ENCODE measurements at places on chromosomes 7 and 10. TPM values are rescaled to one million over a fixed set of nuclear protein-coding genes. Genes with fewer than 3 reads are reported as not detected.

CALN1 gene
- total RNA-seq = not detected

SPDYE6 gene
- not detected for total RNA-seq

STEAP4 gene
- 0.99 TPM for total RNA-seq

HOXA13 gene
- total RNA-seq = not detected

PAPSS2 gene
- 102 TPM for total RNA-seq

OR2A7 gene
- total RNA-seq = 0.50 TPM

IDI2 gene
- not detected for total RNA-seq

PRR15 gene
- not detected for total RNA-seq

- DNase-seq = no peak
These were observed 931.1 kb downstream of the CNTNAP2 start for GRCh38 chr7:147047696-147048095.

GRCh38 chr10:12597788-12598765, 248.7 kb downstream of the CAMK1D start:
- DNase-seq = no peak

- no peak for DNase-seq
These were observed 175.9 kb downstream of the EVX1 start for GRCh38 chr7:27418541-27418940.

GRCh38 chr7:28685242-28685643, 272.9 kb downstream of the TRIL start:
- no peak for DNase-seq

DNA sequence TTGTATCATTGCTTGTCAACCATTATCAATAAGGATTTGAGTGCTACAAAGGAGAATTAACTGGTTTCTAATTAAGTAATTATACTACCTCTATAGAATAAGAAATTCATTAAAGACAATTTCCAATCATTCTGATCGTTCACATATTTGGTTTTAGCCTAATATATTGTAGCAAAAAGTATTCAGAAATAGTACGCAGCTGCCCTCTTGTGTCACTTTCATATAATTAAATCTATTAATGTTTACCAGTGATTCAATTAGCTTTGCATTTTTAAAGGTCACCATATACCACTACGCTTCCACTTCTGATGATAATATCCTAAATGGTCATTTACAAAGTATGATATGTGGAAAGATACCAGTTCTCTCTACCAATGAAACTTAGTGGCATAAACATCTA, 128.3 kb downstream of the NEBL start:
- peak; percentile 66 for DNase-seq

DNA sequence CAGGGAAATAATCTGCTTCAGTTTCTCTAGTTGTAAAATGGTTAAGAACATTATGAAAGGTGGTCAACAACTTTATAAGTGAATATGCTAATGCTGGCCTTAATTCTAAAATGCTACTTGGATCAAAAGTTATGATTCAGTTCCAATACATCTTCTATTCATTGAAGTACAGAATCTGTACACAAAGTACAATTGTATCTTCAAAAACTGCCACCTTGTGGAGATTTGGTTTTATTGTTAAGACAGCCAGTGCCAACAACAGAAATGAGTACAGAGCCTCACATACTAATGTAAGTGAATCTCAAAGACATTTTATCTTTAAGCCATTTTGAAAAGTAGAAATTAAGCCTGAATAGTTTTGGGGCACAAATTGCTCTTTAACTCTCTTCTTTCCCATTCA, 194.0 kb downstream of the CFTR start:
- DNase-seq = peak; percentile 47

GRCh38 chr10:118403967-118404366, 61.8 kb upstream of the FAM204A start:
- no peak for DNase-seq

- no peak for DNase-seq
These were observed 16.4 kb upstream of the RNF148 start for GRCh38 chr7:122719010-122719578.

DNA sequence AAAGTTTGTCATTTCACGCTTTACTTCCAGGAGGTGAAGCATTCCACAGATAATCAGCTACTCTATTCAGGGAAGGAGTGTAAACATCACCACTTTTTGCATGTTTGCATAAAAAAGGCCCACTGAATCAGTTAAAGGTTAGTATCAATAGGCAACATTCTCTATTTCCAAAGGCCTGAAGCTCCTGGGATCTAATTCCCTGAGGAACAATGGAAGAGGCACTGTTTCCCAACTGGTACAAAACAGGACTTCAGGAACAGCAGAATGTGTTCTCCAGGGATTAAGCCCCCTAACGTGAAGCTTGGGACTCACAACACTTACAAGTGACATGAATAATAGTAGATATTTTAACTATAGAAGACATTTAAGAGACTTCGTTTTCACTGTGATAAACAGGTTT, 6.1 kb downstream of the LRRN3 start:
- DNase-seq = no peak

DNA sequence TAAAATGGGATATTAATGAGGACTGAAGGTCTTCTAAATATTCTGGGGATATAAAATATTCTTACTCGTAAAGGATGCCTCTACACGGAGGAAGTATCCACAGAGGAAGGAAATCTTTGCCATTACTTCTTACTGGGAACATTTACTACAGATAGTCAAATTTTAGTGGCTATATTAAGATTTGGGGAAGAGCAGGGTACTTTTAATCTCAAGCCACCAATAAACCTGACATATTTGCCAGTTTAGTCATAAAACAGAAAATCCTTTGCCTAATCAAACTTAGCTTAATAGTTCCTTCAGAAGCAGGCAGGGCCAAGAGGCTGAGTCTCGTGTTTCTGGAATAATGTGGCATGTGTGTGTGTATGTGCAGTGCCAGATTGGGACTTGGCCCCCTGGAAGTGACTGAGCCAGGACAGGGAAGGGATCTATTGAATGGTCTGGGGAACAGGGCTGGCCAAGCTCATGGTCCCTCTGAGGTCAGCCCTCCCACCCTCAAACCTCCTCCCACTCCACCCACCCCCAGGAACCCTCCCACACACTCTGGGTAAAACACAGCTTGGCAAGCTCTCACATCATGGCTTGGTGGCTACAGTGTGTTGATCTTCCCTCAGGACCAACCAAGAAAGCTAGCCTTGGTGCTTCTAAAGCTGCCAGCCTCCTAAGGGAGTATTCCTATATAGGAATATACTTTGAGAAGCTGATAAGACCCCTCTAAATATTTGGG, 1.6 kb upstream of the PIK3CG start:
- DNase-seq = no peak

- no peak for DNase-seq
These were observed 62.2 kb downstream of the POLL start for GRCh38 chr10:101525848-101526247.

DNA sequence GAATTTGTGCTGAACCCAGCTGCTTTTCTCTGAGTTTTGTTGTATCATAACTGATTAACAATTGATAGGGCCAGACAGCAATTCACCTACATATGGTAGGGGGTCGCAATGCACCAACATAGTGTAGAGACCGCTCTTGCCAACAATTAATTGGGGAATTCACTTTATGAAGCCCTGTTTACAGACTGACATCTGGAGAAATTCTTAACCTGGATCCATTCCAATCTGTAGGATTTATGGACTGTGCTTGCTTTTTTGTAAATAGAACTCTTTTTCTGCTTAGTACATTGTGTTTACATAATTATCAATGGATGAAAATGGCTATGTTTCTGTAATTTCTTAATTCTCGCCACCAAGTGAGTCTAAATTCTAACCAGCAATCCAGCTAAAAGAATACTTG, 311.7 kb upstream of the BMPER start:
- peak; percentile 62 for DNase-seq

GRCh38 chr10:22765660-22766547, 51.5 kb upstream of the PIP4K2A start:
- no peak for DNase-seq

- no peak for DNase-seq
These were observed 5.7 kb downstream of the SKAP2 start for GRCh38 chr7:26858735-26859134.

GRCh38 chr7:37040330-37040729, 316.0 kb upstream of the AOAH start:
- DNase-seq = no peak

GRCh38 chr7:97422046-97422445, 304.5 kb downstream of the SDHAF3 start:
- no peak for DNase-seq

DNA sequence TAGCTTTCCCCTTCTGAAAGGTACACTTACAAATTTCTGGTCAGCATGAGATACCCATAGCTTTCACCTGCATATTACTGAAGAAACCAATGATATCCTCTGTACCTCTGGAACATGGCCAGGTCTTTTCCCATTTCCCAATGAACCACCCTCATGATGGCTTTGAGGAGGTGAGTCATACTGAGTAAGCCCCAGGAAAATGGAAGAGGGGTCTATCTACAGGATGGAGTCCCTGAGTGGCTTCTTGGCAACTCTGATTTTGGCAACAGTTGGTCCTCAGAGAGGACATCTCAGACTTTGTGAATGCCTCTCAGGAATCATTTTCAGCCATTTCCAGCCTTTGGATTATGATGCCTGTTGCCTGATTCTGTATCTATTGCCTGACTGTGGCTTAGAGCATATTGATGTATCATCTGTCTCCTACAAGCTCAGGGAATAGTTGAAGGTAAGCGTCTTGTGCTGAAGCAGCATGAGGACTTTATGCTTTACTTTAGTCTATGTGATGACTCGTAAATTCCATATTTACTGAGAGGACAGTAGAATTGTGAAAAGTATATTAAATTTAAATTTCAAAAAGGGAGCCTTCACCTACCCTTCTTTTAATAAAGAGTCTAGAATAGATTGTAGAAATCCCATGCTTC, 84.7 kb upstream of the DKK1 start:
- DNase-seq = peak; percentile 39

DNA sequence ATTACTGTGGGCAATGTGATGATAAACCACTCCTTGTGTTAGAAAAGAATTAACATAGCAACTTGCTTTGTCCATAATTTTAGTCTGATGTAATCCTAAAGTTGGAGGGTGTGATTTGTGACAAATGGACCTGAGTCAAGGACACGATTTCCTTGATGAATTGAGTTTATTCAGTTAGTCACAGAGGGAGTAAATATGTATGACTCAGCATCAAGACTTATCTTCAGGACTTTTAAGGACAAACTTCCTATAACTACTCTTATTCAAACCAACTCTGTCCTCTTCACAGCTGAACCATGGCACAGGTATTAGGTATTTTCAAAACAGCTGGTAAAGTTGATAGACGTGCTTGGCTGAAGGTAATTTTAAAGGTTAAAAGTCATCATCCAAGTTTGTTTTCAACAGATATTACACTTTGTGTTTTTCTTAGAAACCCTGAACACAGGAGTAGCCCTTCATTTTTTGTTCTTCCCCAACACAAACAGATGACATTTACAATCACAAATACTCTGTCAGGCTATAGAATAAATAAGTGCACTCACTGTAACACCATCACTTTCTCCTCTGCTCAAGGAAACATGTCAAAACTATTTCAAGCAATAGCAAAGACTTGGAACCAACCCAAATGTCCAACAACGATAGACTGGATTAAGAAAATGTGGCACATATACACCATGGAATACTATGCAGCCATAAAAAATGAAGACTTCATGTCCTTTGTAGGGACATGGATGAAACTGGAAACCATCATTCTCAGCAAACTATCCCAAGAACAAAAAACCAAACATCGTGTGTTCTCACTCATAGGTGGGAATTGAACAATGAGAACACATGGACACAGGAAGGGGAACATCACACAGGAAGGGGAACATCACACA, 54.5 kb downstream of the COA1 start:
- peak; percentile 99 for DNase-seq

DNA sequence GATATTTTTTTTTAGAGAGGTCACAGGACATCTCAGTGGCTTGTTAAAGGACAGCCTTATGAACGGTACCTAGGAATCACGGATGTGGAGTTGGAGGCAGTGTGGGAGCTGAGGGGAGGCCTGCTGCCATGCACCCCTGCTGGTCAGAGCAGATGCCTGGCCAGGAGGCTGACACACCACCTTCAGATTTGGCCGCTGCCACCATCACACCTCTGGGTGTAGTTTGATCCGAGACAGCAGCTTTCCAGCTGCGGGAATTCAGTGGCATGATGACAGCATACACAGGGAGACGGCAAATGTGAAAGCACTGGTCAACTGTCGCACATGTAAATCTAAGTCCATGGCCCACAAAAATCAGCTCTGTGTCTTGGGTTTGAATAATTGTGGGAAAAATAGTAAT, 285.4 kb downstream of the ADARB2 start:
- no peak for DNase-seq

GRCh38 chr10:92727550-92727949, 37.8 kb downstream of the HHEX start:
- DNase-seq = no peak

DNA sequence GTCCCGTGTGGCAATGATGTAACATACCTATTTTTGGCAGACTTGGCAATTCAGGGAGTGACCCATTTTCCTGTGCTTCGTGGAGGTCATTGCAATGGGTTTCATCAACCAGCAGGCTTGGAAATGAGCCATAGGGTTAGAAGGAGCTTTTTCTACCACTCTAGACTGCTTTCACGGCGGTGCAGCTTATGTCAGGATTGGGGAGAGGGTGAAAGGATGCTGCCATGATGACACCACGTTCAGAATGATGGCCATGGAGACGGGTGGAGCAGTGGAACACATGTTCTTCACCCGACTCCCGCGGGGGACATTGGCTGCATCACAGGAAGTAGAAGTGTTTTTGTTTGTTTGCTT, 220.2 kb downstream of the EMX2 start:
- DNase-seq = peak; percentile 3

DNA sequence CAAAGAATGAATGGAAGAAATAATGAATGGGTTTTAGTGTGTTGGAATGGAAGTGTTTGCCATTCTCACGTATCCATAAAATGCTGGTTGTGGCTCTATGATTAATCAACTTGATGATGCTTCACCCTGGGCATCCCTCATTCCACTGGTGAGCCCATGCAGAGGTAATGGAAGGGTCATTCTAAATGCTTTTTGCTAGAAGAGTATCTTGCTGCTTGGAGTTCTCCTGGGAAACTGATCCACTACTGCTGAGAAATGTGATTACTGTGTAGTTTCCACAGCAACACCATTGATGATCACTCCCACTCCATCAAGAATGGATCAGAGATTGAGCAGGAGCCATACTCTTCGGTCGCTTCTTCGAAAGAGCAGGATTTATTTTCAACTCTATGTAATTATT, 101.6 kb downstream of the ARL5B start:
- DNase-seq = no peak

DNA sequence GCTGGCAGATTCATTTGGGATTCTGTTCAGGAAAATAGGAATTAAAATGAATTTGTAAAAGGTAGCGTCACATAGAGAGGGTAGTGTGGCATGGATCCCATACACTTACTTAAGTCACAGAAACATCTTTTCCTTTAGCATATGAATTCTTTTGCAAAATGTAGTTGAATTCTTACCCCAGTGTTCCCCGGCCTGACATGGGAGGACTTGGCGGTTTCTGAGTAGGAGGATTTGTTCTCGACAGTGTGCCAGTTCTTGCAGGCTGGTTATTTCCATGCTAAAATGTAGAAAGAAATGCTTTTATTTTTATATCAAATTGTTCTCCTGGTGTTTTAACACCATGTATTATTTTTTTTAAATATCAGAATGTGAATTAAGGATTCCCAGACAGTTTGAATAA, 72.6 kb downstream of the PDSS1 start:
- no peak for DNase-seq
